ENCODE measurements at places on chromosomes 7 and 10. TPM values are rescaled to one million over a fixed set of nuclear protein-coding genes. Genes with fewer than 3 reads are reported as not detected.

The PVRIG gene
- total RNA-seq: 22.7 TPM

The STEAP1B gene
- not detected for total RNA-seq

The NKX2-3 gene
- total RNA-seq: not detected

The LIPF gene
- not detected for total RNA-seq

The TRIM56 gene
- total RNA-seq: 41.4 TPM

The SRGN gene
- 198 TPM for total RNA-seq

The ZNF117 gene
- 1.8 TPM for total RNA-seq

The GDF10 gene
- 0.12 TPM for total RNA-seq

The SPDYE9 gene
- not detected for total RNA-seq

The STEAP1 gene
- total RNA-seq: 3.3 TPM

The GIMAP4 gene
- 180 TPM for total RNA-seq

The RBM48 gene
- 12.9 TPM for total RNA-seq

Measured in activated naive CD4-positive, alpha-beta T cell treated with anti-CD3 and anti-CD28 coated beads for 36 hours (primary cell).